ENCODE measurements at places on chromosomes 5 and 9.
A peak's percentile ranks its signal among the peaks of the same experiment; 100 is the strongest.

GRCh38 chr5:139470821-139471300, at the start of gene SMIM33:
Gene SMIM33 (plus strand): TSS chr5:139471004. CDS start chr5:139471122, 118 bp downstream.
- DNase-seq, result no peak

DNA sequence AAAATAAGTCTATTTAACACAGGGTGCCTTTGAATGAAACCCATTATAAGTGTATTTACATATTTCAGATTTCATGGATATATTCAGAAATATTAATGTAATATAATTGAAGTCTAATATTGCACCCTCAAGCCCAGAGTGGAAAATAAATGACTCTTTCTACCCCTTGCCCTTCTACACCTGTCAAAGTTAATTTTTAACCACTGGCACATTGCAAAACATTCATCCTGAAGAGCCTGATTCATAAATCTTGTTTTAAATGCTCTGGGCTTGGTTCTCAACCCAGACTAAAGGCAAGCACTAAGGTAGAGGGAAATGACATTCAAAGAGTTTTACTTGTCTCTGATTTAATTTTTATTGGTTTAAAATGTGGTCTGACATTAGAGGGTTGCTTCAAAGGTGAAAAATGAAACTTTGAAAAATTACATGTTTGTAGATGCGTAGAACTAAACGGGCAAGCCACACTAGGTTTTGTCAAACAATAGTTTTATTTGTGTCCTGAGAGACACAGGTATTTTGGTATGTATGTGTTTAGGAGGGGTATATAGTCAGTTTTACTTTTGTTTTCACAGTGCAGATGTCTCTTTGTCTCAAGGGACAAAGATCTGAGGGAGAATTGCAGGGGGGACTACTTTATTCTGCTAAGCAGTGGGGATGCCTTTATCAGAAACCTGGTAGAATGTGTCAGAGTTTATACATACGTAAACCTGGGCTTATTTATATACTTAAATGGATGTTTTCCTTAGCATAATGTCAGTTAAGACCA, 69.7 kb downstream of the PIK3R1 start:
- DNase-seq, result no peak

DNA sequence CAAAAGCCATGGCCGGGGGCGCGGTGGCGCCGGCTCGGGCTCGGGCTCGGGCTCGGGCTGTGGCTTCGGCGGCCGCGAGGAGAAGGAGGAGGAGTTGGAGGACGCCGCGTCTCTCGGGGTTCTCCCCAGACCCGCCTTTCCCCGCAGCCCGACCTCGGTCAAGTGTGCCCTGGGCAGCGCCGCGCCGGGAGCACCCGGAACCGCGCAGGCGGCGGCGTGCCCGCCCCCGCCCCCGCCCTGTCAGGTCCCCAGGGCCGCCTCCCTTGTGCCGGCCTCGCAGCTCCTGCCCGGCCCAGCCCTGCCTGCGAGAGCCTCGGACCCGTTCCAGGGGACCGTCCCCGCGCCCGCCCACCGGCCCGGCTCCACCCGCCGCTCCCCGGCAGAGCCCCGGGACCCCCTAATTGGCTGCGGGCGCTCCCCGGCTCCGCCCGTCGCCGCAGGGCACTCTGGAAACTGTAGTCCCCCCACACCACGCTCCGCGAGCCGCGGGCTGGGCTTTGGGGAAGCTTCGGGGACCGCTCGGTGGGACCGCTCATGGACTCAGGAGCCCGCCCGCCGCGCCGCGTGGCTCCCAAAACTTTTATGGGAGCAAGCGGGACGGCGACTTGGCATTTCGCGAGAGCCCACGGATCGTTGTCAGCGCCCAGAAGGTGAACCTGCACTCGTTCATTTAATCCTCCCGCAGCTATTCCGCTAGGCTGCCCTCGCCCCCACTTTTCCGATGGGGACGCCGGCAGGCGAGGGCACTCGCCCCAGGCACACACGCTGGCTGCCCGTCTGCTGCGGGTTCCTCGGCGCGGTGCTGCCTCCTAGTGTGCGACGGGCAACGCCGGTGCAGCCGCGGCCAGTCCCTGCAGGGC, at the start of gene STK10:
Gene STK10 (minus strand): TSS at position 192 of the 860 bp plus-strand sequence. CDS start 182 bp downstream, at position 10.
- DNase-seq, result peak; percentile 95

GRCh38 chr9:12719431-12719830, 26.2 kb downstream of the TYRP1 start:
- DNase-seq, result peak; percentile 42

- no peak for DNase-seq
Measured at GRCh38 chr5:66134407-66134861, 9.7 kb upstream of the SREK1 start.

GRCh38 chr5:156328766-156329165, 1.8 kb downstream of the SGCD start:
- DNase-seq, result no peak

GRCh38 chr9:128911529-128912035, 9.2 kb upstream of the PHYHD1 start:
- peak; percentile 66 for DNase-seq

GRCh38 chr9:70007831-70008230, 35.8 kb upstream of the MAMDC2 start:
- DNase-seq, result no peak

DNA sequence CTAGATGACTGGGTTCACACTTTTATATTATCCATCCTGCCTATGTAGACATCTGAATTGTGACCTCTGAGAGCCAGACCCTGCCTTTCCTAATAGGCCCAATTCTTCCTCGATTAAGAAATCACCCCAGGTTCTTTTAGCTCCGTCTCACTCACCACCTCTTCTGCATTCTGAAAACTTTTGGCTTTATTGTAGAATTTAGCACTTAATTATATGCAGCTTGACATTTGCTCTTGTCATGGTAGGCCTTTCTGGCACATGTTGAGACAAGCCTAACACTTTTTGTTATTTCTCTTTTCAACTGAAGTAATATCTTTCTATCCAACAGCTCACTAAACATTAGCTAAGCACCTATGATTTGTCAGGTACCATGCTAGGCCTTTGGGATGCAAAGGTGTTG, 163.3 kb downstream of the INSYN2B start:
- DNase-seq, result no peak

DNA sequence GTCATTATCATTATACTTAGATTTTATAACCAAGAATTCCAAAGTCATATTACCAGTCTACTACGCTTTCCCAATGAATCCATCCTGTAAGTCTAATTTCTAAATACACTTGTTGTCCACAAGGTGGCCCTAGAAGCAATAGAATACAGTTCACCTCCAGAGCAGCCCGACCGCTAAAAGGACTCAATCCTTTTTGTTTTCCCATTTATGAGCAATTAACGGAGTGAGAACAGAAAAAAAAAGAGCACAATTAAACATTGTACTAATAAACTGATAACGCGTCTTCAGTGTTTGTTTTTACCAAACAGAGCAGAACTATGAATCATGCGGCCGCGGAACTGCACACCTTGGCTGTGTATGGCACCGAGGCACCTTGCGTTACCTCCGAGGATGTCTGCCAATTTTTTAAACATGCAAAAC, 160.7 kb upstream of the DAPK1 start:
- peak; percentile 91 for DNase-seq

DNA sequence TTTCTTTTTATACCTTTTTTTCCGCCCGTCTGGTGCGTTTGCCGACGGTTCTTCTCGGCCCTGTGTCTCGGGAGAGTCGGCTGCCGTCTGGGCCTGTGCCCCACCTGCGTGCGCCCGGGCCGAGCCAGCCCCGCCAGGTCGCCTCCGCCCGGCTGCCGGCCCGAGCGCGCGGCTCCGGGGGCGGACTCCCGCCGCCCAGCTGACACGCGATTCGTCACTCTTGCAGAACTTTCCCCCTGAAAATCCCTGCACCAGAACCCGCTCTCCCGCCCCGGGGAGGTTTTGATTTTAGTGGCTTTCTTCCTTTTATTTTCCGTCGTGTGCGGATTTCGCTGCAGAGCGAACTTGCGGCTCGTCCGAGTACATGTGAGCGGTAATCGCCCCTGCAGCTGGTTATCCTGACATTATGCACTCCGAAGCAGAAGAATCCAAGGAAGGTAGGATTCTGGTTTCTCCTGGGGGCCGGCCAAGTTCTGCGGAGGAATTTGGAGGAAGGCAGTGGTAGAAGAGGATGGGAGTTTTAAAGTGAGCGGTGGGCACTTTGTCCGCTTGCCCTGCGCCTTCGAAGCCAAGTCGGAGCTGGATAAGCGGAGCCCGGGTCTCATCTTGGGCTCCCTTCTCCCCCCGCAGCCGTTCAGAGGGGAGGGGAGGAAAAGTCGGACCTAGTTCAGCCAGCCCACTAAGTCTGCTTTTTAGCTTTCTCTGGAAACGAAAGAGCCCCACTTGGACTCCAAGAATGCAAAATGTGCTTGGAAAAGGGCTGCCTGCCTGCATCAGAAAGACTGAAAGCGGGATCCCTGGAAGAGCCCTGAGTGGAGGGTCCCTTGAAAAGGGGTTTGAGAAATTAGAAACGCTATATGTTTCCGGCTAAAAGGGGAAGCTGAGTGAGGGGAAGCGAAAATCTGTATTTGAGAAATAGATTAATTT, at the start of gene TNFAIP8:
Gene TNFAIP8 (plus strand): TSS at position 335 of the 927 bp plus-strand sequence. CDS start 72 bp downstream, at position 407.
- DNase-seq, result peak; percentile 44

DNA sequence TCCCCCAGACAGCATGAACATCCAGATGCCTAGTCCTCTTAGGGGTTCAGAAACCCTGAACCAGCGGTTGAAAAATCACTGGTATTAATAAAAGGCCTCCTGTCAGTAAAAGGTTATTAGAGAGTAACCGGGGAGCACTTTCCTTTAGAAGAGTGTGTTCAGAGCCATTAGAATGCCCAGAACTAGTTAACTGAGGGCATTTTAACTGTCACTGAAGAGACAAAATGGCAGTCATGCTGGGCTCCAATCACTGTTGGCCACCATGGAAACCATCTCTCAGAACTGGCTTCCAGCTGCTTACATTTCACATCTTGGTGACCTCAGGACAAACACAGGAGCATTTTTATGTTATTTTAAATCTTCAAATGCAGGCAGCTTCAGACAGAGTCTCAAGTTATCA, 36.2 kb upstream of the GDA start:
- DNase-seq, result no peak

DNA sequence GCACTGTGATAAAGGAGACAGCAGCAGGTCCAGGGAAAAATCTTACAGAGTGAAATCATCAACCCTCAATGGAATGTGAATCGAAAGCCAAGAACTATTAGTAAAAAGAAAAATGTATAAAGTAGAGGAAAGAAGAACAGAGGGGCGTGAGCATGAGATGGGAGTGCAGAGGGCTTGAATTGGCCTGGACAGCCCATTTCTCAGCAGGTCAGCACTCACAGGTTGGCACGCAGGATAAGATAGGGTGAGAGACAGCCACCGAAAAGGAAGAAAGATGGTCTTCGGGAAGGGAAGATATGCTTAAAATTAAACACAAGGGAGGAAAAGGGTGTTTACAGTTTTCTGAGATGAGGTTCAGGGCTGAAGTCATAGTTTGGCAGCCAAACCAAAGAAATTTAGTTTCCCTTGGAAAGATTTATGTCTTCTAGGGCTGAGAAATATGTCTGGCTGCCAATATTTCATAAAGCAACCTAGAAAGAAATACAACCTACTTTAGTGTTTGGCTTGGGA, 524.7 kb downstream of the SPATA31D1 start:
- DNase-seq, result no peak

DNA sequence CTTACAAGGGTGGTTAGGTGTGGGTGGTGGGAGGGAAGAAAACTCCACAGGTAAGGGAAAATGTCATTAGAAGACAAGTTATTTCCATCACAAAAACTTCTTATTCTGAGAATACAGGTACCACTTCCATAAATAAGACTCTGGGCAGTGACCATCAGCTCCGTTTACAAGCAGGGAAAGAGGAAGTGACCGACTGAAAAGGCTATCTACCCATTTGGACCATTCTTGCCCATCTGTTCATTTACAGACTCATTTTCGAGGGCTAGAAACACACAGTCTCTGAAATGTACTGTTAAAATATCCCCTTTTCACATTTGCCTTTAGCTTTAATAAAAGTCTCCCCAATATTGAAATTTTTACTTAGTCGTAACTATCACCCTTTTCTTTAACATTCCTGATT, 79.5 kb downstream of the TTC39B start:
- no peak for DNase-seq

- DNase-seq, result peak; percentile 44
Measured at GRCh38 chr9:76818271-76818670, 54.0 kb downstream of the PCA3 start.

- no peak for DNase-seq
Measured at GRCh38 chr5:55535199-55535905, 588 bp upstream of the PLPP1 start.

GRCh38 chr9:121364077-121364476, 6.0 kb downstream of the STOM start:
- no peak for DNase-seq

GRCh38 chr5:33067291-33067690, 356.2 kb downstream of the NPR3 start:
- DNase-seq, result no peak

DNA sequence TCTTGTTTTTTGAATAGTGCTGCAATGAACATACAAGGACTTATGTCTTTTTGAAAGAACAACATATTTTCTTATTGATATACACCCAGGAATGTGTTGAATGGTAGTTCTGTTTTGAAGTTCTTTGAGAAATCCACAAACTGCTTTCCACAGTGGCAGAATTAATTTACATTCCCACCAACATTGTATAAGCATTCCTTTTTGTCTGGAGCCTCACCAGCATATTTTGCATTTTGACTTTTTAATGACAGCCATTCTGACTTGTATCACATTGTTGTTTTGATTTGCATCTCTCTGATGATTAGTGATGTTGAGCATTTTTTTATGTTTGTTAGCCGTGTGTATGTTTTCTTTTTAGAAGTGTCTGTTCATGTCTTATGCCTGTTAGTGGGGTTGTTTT, 524.9 kb downstream of the SEMA5A start:
- DNase-seq, result no peak

DNA sequence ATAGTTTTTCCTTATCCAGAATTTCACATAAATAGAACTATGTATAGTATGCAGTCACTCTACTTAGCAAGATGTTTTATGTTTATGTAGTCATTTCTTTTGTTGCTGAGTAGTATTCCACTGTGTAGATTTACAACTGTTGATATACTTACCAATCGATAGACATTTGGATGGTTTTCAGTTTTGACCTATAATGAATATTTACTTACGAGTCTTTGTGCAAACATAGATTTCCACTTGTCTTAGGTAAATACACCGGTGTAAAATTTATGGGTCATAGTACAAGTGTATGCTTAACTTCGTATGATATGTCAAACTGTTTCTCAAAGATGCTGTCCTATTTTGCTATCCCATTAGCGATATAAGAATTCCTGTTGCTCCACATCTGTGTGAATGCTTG, 19.7 kb upstream of the OR2K2 start:
- no peak for DNase-seq

GRCh38 chr5:27129926-27130325, 91.5 kb upstream of the CDH9 start:
- DNase-seq, result no peak

DNA sequence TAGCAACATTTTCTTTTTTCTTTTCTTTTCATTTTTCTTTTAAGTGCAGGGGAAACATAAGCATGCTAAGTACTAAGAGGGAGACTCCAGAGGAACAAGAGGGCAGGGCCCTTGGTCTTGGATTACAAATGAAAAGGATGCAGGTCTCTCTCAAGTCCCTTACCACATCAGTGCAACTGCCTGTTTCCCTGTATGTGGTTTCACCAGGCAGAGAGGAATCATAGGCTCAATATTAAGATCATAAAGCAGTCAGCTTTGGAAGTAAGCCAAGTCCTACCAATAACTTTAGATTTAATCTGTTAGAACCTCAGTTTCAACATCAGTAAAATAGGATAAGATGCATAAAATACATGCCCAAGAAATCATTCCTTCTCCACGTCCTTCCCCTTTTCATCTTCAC, 422.7 kb upstream of the PAPPA start:
- DNase-seq, result peak; percentile 10

- no peak for DNase-seq
Measured at GRCh38 chr5:138985256-138985655, 110.1 kb upstream of the LRRTM2 start.
